NCI-H1930 (cell line): ENCODE measurements at places on chromosomes 1 and 21.
A peak's percentile ranks its signal among the peaks of the same experiment; 100 is the strongest.

DNA sequence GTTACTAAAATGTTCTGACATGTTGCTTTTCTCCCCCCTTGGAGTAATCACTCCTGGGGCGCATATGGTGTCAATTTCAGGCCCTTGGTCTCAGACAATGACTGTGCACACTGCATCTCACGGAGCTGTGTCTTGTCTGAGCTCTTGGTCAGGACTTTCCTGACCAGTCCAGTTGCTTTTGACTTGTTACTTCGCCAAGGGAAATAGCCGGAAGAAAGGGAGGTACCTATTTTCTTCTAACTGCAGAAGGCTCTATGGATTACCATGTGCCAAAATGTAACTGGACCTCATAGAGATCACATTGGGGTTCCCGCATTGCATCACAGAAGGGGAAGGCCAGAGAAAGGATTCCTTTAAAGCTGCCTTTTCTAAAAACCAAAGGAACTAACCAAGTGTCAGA, 68.6 kb downstream of the SPAG17 start:
- no peak for DNase-seq

- no peak for DNase-seq
These were observed 466.6 kb upstream of the OLFM3 start for GRCh38 chr1:102463328-102463727.

DNA sequence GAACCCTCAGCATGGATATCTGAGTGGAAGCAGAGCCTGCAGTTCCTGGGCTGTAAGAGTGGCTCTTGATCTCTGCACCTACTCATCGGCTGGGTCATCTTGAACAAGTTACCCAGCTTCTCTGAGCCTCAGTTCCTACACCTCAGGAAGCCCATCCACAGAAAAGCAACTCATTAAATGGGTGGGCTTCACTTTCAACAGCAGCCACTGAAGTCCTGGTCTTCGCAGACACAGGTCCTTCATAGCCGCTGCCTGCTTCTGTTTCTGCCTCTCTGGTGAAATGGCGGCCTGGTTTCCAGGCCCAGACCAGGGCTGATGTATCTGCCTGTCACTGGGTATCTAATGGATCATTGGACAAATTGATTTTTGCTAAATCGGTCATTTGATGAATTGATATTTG, 571.4 kb downstream of the PTPRU start:
- no peak for DNase-seq

GRCh38 chr1:103106426-103107341, 1.6 kb downstream of the COL11A1 start:
- DNase-seq, result no peak

DNA sequence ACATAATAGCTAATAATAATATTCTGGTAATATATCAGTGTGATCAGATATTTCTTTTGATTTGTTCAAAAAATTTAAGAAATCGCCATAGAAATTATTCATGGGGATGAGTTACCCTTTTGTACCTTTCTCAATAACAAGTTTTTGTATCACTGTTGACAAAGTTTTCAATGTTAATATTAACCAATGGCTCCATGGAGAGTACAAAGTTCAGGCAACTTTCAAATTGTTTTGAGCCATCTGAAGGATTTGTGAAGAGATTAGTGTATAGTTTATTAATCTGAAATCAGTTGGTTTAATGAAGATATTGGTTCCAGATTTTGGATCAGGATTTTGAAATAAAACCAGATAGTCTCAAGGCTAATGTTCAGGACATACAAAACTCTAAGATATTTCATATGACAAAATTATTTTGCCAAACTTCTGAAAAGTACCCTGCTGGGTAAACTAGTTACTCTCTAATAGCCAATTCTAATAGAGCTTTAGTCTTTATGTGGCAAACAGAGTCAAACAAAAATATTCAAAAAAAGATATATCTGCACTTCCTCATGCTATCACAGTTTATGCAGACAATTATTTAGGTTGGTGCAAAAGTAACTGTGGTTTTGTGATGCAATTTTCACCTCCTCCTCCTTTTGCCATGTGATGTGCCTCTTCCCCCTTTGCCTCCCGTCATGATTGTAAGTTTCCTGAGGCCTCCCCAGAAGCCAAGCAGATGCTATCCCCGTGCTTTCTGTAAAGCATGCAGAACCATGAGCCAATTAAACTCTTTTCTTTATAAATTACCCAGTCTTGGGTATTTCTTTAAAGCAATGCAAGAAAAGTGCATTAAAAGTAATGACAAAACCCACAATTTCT, 1105.0 kb downstream of the PLA2G4A start:
- no peak for DNase-seq

DNA sequence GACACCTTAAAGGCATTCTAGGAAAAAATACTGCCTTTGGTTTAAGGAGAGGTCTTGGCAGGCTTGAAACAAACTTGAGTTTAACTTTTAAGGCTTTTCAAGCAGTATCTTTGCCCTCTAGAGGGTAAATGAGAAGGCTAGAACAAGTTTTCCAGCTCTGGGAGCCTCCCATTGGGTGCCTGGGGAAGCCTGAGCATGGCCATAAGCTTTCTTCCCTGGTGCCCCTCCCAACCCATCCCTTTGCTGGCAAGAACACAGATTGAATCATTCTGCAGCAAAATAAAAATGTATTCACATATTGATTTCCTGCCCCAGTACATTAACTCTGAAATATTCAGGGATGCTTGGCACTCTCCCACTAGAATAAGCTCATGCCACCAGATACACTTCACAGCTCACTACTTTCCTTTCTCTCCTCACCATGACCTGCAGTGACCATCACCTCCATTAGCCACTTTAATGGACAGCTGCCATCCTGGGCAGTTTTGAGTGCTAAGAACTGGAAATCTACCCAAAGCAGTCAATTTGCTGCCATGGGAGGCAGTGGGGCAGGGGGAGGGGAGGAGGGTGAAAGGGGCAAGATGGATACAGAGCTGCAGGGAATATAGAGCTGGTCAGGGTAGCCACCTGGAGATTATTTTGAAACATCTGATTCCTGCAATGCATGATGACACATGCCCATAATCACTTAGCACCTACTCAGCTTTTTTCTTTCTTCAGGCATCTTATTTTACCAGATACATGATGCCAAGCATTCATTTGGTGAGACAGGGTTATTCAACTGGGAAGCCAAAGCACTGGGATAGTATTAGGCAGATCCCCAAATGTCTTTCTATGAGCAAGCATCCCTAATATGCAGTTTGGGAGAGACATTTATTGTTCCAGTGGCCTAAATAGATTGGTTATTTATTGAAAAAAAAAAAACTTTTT, 140.6 kb downstream of the SYT2 start:
- DNase-seq, result no peak

DNA sequence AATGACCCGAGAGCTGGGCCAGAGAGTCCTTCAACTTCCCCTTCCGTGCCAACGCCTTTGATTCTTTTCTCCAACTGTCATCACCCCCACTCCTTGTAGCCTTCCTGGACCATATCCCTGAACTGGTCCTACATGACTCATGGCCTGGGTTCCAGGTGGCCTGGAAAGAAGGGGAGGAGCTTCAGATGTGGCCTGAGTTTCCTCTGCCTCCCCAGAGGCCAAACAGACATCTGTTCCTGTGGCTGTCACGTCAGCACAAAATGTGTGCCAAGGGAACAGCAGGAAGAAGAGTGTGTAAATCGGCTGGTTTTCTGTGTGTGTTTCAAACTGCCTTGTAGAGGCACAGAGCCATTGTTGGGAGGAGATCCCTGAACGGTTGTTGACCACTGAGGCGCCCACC, 24.9 kb upstream of the KIRREL1 start:
- DNase-seq, result no peak

DNA sequence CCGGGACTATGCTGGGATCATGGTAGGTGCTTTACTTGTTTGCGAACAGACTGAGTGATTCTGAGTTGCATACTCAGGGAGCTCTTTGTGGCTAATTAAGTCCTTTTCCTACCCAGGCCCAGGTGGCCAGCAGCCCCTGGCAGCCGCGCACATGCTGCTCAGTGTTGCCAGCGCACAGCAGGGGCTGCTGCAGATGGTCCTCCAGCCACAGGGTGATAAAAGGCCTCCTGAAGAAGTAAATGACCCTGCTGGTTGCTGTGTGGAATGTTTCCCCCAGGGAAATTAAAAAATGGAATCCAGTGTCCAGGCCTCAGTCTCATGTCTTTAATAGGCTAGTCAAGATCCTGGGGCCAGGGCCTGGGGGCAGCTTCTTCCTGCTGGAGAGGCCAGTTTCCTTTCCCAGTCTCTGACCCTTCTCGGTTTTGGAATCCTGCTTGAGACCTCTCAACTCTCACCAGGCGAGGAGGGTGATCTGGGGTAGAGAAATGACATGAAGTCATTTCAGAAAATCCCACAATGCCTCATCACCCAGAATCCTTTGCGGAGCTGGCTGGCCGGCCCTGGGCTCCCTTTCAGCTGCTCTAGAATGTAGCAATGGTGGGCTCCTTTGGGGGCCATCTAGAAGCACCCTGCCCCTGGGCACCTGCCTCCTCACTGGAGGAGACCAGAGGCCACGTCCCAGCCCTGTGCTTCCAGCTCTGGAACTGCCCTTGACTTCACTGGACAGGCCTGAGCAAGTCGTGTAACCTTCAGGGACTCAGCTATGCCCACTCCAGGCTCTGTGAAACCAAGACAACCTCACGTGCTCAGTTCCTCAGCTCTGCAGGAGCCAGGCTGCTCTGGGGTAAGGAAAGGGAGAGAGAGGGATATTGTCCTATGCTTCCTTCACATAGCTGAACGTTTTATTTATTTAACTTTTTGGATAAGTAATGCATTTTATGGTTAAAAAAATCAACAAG, 131.4 kb downstream of the MRPS6 start:
- peak; percentile 11 for DNase-seq

DNA sequence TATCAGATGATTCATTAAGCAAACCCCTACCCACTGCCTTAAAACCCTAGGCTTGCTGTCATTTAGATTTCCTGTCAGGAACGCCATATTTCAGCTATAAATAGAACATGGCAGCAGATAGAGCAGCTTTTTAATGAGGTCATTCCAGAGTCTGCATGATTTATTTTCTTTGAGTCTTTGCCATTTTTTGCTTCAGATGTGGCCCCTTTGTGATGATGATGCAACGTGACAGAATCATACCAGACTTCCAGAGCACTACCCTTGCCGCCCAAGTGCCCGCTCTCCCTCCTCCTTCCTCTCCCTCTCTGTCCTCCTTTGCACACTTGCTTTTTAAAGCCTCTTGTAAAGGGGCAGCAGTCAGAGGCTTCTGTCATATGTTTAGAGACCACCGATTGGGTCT, 55.5 kb upstream of the TRIM67 start:
- no peak for DNase-seq
